ENCODE measurements at places on chromosomes 7 and 10.

- DNase-seq: no peak
These were observed 102.2 kb upstream of the ANKRD1 start for GRCh38 chr10:91022924-91023699.

DNA sequence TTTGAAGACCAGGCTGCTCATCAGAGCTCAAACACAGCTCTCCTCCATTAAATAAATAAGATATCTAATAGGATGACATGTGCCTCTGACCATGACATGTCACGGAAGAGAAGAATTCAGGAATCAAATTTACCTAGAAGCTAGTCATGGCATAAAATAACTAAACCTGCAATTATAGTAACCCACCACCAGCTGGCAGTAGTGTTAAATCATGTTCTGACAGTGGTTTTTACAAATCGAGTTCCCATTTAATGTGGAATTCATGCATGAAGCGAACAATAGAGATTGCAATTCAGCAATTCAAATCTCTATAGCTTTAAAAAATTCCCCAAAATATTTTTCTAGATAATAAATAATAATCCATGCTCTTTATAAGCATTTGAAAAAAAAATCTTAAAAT lies 74.6 kb upstream of the IKZF1 start:
- no peak for DNase-seq

- DNase-seq: no peak
These were observed 130.3 kb downstream of the CD36 start for GRCh38 chr7:80768756-80769155.

DNA sequence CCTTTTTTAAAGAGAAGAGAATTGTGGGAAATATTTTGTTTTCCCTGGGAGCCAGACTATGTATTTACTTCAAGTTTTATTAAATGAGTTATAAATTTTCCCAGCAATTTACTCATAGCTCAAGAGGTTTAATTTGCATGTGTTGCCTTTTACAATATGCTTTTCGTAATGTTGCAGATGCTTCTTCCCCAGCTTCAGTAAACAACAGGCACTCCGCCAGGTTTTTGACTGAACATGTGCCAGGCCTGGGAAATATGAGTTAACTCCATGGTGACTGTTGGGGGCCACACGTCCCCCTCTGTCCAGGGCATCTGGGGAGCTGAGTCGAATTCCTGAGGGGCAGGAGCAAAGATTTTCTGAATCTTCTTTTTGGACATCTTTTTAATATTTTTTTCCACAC lies 545.7 kb downstream of the LRMDA start:
- DNase-seq: no peak

DNA sequence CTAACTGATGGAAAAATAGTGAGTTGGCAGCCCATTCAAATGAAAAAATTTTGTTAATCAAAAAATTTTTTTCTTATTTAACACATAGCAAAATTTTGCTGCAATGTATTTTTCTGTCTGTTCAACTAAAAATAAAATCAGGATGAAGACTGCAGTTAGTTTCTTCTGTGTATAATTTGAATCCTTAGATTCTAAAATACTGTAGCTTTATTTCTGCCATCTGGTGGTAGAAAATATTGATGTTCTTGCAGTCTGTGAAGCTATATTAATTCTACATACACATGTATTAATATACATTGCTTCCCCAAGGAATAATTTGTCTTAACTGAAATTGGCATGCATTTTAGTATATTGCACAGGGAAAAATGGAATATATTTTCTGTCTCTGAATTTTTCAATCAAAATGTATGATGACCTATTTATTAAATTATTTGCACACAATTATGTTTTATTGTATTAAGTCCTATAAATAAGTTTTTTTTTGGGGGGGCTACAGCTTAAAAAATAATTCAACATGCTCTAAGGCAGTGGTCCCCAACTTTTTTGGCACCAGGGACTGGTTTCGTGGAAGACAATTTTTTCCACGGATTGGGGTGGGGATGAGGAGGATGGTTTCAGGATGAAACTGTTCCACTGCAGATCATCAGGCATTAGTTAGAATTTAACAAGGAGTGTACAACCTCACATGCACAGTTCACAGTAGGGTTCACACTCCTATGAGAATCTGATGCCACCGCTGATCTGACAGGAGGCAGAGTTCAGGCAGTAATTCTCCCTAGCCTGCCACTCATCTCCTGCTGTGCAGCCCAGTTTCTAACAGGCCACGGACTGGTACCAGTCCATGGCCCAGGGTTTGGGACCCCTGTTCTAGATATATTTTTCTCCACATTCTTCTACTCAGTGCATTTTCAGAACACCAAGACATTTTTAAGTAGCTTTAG lies 119.4 kb downstream of the GNAT3 start:
- DNase-seq: no peak

GRCh38 chr7:650339-651031 lies 76.0 kb upstream of the DNAAF5 start:
- DNase-seq: no peak

- DNase-seq: no peak
These were observed 2.1 kb upstream of the MSMB start for GRCh38 chr10:46048152-46048551.

GRCh38 chr10:1274701-1275544 lies 218.7 kb downstream of the WDR37 start:
- no peak for DNase-seq

GRCh38 chr10:131111007-131111406 lies 200.5 kb downstream of the TCERG1L start:
- no peak for DNase-seq

DNA sequence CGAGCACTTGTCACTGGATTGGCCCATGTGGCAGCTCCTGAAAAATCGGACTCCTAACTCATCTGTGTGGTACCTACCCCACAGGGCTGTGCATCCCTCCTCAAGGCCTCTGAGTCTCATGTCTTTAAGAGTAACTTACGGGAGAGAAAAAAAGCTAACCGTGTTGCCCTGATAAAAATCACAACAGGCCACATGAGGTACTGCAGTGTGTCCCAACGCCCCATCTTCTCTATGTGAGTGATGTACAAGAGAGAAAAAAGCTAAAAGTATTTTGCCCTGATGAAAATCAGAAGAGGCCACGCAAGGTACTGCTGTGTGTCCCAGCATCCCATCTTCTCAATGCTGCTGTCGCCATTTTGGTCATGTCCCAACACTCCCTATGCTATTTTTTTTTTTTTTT lies 41.2 kb upstream of the ADRB1 start:
- DNase-seq: no peak

- no peak for DNase-seq
These were observed 172.6 kb downstream of the MALRD1 start for GRCh38 chr10:19221216-19221615.

DNA sequence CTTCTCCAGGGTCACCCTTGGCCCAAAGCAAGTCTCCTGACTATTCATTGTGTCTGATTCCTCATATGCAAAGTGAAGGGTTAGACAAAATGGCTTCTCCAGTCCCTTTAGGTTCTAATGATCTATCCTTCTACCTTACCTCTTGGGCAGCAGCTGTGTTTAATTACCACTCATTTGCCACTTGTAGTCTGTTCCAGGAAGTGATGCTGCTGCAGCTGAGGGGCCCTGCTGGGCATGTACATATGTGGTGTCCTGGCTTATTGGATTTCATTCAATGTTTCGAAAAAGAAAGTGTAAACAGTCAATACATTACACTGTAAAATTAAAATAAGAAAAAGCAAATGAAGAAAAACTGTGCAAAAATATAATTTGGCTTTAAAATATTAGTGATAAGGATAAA lies 36.6 kb downstream of the SCIN start:
- no peak for DNase-seq

- no peak for DNase-seq
These were observed 65.2 kb downstream of the AOAH start for GRCh38 chr7:36659172-36659516.

Measured in activated gamma-delta T cell (primary cell).